ENCODE measurements at places on chromosomes 5 and 9.

GRCh38 chr9:137056739-137057415 lies 3.0 kb upstream of the ENTPD2 start:
- DNase-seq = no peak

DNA sequence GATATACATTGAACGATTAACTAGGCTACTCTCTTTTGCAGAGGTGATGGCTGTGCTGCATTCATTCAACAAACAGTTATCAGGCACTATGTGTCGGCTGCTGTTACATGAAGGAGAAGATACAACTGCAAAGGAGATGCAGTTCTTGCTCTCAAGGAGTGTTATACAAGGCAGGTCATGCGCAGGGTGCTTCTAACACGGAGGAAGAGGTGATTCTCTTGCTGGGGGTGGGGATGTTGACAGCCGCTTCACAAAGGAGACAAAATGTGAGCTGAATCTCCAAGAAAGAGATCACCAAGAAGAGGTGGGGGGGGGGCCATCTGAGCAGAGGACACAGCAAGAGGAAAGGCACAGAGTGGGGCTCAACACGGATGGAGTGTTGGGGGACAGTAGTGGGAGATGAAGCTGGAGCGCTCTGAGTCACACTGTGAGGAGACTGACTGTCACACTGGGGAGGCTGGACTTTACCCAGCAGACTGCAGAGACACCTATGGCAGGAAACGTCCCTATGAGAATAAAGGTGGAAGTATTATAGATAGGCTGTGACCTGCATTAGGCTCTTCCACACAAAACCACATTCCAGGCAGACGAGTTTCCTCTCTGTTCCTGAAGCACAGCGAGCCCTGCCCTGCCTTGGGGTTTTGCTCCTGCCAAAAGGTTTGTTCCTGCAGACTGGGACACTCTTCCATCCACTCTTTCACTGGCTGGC lies 20.9 kb downstream of the NDUFA8 start:
- DNase-seq = no peak

- DNase-seq = no peak
Observed at GRCh38 chr9:103721056-103721455, 373.1 kb upstream of the SMC2 start.

DNA sequence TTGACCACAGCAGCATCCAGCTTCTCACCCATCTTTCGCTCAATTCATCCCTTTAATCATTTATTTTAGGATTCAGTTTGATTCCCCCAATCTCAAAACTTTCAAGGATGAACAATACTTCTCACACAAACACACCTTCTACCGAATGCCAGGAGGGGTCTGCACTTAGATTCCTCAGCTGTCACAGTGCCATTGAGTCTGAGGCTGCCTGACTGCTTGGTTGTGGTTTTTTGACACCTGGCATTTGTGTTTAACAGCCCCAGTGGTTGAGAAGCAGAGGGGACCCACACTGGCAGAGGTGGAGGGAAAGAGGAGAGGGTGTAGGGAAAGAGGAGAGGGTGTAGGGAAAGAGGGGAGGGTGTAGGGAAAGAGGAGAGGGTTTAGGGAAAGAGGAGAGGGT lies 54.9 kb downstream of the PALM2AKAP2 start:
- DNase-seq = no peak

- no peak for DNase-seq
Observed at GRCh38 chr9:98967680-98968079, 24.0 kb downstream of the COL15A1 start.

GRCh38 chr5:150541895-150542294 lies 34.0 kb downstream of the NDST1 start:
- DNase-seq = no peak

All from CD4-positive, alpha-beta T cell treated with Interleukin-15 for 4 hours (primary cell).